ENCODE measurements at places on chromosomes 5 and 9. TPM values are rescaled to one million over a fixed set of nuclear protein-coding genes. Genes with fewer than 3 reads are reported as not detected.

The SLC6A7 gene
- not detected for total RNA-seq

The HNRNPAB gene
- 273 TPM for total RNA-seq

The CNOT8 gene
- total RNA-seq = 45.9 TPM

The SPATA31A3 gene
- not detected for total RNA-seq

The SNCB gene
- 0.77 TPM for total RNA-seq

The CCL19 gene
- not detected for total RNA-seq

The CTSL gene
- total RNA-seq = 45.2 TPM

The NR2F1 gene
- total RNA-seq = 49.5 TPM

The RALGPS1 gene
- total RNA-seq = 7.2 TPM

The PCDHGB6 gene
- total RNA-seq = 0.23 TPM

The LURAP1L gene
- 6.8 TPM for total RNA-seq

The GNA14 gene
- total RNA-seq = 0.15 TPM

The RASEF gene
- total RNA-seq = 2.9 TPM
